ENCODE measurements at places on chromosomes 5 and 9.

GRCh38 chr5:31268686-31269085 is 75.2 kb downstream of the CDH6 start:
- no peak for DNase-seq

DNA sequence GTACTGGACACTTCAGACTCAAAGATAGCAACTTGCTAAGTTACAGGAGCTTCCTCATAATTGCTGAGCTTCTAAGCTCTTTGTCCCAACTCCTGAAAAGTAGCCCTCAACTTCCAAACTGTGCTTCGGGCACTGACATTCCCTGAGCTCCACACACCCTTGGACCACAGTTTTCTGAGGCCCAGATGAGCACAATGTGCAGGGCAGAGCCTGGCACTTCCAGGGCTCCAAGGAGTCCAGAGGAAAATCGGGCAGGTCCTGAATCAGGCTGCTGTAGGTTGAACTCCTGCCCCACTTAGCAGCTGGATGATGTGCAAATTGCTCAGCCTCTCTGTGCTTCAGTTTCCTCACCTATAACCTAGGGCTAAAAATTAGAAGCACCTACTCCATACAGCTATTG is 54.6 kb upstream of the KCNIP1 start:
- DNase-seq: no peak

DNA sequence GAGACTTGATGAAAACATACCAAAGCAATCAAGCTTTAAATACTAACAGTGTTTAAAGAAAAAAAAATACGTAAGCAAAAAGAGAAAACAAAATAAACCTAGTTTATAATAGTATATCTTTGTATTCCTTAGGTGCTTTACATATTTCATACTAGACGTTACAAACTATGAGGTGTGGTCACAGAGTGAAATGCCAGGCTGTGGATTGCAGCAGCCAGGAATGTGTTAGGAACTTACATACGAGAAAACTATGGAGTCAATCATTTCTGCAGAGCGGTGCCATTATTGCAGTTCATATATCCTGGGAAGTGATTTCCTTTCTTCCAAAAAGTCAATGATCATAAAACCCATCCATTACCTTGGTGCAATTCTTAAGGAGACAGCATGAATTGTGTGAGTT is 443.6 kb upstream of the GRAMD2B start:
- no peak for DNase-seq

GRCh38 chr9:123482295-123482968 is 126.4 kb downstream of the CRB2 start:
- DNase-seq: no peak

- DNase-seq: no peak
These were observed 70.1 kb downstream of the EPB41L4B start for GRCh38 chr9:109250771-109251079.

DNA sequence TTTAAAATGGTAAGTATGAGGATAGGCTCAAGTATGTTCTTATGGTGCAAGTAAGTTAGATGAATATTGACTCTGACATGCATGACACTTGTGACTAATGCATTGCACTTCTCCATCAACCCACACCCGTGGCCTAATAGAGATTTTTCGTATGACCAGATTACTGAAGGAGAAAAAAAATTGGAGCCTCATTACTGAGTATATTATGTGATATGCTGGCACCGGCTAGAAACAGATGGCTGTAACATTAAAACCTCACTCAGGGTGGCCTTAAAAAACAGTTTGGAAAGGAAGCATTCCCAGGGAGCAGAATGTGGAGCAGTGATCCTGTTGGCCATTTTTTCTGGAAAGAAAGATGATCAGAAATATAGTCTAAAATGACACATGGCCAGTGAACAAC is 766.4 kb downstream of the PRELID2 start:
- no peak for DNase-seq

DNA sequence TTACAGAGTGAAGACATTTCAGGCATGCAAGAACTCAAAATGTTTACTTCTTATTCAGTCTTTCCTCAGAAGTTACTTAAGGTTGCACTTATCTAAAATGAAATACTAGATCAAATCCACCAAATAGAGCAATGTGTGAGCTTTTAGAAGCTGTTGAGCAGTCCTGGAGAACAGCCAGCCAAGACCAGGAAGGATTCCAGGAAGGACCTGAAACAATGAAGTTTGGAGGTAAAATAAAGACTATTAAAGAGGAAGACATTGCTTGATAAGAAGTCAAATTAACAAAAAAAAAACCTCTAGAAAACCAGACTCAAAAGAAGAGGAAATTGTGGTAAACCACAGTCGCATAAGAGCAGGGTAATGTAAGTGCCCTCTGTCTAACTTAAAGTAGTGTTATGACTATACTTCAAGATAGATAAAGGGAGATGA is 156.2 kb upstream of the S1PR3 start:
- DNase-seq: no peak

GRCh38 chr5:88826646-88827585 is 56.1 kb downstream of the MEF2C start:
- no peak for DNase-seq

DNA sequence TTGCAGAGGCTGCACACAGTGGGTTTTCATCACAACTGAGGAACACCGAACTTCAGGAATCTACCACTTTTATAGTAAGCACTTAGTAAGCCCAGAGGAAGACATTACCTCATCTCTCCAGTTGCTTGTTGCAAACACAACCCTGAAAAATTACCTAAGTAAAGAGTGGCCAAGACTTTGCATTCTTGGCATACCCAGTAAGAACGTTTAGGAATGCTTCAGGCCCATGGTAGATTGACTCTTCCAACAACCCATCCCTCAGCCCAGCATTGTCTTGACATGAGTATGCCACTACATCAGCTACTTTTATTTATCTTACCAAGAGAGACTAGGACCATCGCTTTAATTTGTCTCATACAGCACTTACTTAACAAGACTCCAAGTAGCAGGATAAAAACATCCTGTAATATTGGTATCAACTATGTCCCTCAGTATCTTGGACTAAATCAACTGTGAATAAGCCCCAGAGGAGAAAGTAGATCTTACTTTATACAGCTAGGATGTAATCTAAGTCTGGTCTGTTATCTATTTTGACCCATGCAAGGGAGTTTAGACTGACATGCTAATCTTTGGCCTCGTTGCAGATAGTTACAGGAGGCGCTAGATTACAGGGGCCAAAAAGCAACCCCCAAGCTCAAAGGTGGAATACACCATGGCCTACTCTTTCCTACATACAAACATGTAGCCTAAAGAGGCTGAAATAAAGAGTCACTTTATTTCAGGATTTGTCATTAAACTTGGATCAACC is 114.9 kb downstream of the INVS start:
- DNase-seq: no peak

DNA sequence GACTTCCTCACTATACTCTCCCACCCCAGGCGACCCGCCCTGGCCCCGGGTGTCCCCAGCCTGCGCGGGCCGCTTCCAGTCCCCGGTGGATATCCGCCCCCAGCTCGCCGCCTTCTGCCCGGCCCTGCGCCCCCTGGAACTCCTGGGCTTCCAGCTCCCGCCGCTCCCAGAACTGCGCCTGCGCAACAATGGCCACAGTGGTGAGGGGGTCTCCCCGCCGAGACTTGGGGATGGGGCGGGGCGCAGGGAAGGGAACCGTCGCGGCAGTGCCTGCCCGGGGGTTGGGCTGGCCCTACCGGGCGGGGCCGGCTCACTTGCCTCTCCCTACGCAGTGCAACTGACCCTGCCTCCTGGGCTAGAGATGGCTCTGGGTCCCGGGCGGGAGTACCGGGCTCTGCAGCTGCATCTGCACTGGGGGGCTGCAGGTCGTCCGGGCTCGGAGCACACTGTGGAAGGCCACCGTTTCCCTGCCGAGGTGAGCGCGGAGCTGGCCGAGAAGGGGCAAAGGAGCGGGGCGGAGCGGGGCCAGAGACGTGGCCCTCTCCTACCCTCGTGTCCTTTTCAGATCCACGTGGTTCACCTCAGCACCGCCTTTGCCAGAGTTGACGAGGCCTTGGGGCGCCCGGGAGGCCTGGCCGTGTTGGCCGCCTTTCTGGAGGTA is 2.1 kb downstream of the CA9 start:
- DNase-seq: no peak

DNA sequence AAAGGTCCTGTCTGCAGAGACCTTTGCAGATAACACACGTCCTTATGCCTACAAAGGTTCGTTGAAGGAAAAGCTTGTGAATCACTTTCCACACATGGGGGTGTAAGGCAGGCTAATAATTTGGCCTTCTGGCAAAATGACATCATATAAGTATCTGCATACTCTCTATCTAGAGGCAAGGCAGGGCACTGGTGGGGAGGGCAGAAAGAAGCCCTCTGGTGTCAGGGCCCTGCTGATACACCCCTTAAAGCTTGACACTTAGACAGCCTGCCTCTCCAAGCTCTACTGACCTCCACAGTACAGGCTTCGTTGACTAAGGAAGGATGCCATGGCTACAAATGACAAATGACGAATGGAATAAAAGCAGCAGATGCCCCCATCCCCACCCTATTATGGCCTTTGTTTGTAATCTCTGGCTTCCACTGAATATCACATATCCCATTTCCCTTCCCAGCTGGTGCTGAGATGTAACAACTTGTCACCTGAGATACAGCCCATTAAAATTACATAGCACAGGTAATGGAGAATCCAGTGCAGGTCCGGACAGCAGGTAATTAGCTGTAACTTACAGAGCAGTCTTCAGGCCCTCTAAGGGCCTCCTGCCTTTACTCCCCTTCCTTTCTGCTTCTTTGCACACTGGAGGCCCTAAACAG is 76.9 kb upstream of the IFNK start:
- DNase-seq: no peak

GRCh38 chr5:6567835-6568234 is 65.0 kb downstream of the NSUN2 start:
- no peak for DNase-seq
